ENCODE measurements at places on chromosomes 3 and 15.

DNA sequence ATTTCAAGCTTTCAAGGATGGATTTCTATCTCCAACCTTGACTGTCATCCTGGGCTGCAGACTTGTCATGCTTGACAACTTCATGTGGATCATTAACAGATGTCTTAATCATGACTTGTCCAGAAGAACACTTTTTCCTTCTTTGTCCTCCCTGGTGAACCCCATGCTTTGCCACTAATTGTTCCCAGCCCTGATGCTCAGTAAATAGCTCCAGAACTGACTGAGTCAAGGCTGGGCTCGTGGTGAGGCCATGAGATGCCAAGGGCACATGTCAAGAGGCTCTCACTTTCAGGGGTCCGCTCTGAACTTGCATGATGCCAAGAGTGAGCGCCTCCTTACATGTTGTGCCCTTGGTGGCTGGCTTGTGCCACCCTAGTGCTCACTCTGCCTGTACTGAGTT is 48.9 kb upstream of the KY start:
- DNase-seq, result no peak

GRCh38 chr3:126319701-126320295 is 37.4 kb downstream of the KLF15 start:
- no peak for DNase-seq

DNA sequence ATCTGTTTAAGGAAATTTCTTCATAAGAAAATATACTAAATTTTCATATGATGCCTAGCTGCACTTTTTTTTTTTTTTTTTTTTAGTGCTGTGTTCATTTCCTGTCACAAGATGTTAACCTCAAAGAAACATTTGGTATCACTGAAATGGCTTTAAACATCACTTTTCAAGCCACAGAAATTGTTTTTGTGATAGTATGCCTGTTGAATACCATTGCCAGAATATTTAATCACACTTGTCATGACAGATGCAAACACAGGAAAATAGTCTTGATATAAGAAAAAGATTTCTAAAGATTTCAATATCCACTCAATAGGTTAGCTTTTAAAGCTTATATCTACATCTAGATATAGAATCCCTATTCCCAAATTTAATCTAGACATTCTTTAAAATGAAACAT is 608.5 kb upstream of the AGTR1 start:
- DNase-seq, result no peak

- no peak for DNase-seq
Observed at GRCh38 chr3:32901005-32901932, 50.2 kb upstream of the CCR4 start.

DNA sequence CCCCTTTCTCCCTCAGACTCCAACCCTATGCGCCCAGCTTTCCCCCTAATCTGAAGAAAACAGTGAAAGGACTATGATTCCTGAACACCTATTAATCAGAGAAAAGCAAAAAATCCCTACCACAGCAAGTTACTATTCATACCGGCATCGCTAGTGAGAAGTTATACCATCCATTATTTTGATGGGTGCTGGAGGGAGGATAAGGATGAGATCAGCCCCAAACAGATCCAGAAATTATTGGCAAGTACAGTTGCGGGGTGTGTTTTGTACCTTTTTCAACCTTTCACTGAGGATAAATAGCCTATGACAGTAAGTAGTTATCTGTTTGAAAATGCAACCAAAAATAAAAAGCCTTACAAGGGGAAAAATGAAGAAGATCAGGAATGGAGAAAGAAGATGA is 59.9 kb upstream of the ADAMTS9 start:
- no peak for DNase-seq

GRCh38 chr3:149366031-149366430 is 11.4 kb downstream of the TM4SF1 start:
- no peak for DNase-seq

DNA sequence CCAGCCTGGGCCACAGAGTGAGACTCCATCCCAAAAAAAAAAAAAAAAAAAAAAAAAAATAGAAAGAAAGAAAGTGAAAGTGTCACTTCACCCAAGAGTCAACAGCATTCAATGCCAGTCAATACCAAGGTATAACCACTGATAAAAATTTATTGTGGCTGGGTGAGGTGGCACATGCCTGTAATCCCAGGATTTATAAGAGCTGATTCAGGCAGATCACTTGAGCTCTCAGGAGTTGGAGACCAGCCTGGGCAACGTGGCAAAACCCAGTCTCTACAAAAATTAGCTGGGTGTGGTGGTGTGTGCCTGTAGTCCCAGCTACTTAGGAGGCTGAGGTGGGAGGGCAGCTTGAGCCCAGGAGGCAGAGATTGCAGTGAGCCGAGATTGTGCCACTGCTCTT is 46.5 kb upstream of the PIK3CB start:
- no peak for DNase-seq

GRCh38 chr3:105394177-105394576 is 27.5 kb downstream of the ALCAM start:
- no peak for DNase-seq

DNA sequence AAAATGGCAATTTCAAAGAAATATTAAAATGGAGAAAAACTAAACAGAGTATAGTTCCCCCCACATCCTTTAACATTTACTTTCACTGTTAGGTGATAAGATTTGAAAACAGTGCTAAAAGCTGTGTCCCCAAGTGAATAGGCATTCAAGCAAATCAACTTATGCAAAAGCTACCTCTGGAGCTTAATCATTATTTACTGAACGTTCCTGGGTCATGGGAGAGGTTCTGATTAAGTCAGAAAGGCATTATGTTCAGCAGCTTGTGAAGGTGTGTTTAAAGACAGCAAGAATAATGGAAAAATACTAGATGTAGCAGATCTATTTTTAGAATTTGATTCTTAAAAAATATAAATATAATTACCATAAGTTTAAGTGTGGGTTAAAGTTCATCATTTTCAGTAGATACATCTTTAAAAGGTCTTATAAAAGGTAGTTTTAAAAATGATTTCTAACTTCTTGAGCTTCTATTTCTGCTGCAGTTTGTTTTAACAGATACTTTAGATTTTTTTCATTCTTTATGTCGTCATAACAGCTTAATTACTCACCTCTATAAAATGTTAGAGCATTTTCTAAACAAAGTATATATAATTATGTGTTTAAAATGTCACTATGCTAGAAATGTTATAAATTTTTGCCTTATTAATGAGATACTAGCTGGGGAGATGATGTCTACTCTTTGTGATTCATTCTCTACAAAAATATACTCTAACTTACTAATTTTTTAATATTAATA is 127.9 kb downstream of the MITF start:
- DNase-seq, result no peak

DNA sequence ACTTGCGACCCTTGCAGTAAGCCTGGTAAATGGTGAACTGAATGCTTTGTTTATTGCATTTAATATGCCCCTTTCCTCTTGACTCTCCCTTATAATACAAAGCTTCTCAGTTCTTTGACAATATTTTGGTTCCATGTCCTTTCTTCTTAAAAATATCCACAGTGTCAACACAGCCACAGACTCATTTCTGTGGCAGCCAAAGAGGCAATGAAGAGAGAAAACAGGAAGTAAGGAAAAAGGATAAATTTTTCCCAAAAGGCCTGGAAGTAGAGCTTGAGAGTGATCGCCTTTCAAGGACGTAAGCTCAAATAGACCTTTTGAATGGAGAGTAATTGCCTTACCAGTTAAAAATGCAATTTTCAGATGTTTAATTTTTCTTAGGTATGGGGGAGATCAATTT is 59.4 kb downstream of the PEX5L start:
- DNase-seq, result no peak

- no peak for DNase-seq
Observed at GRCh38 chr15:94412979-94413746, 181.8 kb downstream of the MCTP2 start.

- DNase-seq, result no peak
Observed at GRCh38 chr15:79292011-79292410, 9.5 kb downstream of the ANKRD34C start.

DNA sequence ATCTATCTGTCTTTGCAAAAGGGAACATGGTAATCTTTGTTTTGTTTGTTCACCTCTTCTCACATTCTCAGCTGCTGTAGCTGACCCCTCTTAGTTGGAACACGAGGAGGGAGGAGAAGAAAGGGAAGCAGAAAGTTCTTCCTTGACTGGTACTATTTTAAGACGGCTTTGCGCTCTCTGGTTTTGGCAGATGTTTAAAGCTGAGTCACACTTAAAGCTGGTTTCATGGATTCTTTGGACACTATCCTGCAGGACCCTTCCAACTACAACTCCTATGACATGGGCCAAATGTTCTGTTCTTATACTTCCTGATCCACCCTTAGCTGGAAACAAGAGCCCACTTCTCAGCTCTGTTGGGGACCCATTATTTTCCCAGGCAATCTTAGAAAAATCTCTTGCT is 40.6 kb upstream of the FXR1 start:
- no peak for DNase-seq

GRCh38 chr15:96144734-96145133 is 185.8 kb upstream of the NR2F2 start:
- DNase-seq, result no peak

DNA sequence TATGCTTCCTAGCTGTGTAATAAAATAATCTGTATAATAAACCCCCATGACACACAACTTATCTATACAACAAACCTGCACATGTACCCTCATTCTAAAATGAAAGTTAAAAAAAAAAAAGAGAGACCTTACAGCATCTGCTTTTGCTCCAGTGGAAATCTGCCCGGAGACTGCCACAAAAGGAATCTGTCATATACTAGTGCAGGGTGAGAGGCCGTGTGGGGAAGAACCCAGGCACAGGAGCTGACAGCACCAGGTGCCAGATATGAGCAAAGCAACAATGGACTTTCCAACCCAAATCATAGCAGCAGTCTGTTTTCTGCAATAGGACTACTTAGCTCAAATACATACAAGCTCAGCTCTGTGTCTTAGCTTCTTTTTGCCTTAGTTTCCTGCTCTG is 346.5 kb downstream of the ROBO1 start:
- DNase-seq, result no peak

GRCh38 chr3:54836871-54837270 is 91.0 kb downstream of the LRTM1 start:
- no peak for DNase-seq

DNA sequence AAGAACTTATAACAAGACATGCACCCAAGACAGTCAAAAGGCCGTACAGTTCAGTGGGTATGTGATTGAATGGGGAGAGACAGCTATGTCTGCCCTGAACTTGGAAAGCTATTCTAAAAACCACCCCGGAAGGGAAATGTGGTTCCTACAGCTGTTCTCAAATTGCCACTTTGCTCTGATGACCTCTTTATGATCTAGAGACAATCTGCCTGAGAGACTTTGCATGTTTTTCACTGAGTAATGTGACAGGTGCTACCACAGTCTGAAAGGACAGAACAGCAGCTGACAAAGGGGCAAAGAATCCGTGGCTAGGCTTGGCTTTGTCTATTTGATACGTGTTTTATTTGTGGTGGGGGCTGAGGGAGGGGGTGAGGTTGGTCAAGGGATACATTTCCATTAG is 148.3 kb upstream of the NPHP3 start:
- no peak for DNase-seq

DNA sequence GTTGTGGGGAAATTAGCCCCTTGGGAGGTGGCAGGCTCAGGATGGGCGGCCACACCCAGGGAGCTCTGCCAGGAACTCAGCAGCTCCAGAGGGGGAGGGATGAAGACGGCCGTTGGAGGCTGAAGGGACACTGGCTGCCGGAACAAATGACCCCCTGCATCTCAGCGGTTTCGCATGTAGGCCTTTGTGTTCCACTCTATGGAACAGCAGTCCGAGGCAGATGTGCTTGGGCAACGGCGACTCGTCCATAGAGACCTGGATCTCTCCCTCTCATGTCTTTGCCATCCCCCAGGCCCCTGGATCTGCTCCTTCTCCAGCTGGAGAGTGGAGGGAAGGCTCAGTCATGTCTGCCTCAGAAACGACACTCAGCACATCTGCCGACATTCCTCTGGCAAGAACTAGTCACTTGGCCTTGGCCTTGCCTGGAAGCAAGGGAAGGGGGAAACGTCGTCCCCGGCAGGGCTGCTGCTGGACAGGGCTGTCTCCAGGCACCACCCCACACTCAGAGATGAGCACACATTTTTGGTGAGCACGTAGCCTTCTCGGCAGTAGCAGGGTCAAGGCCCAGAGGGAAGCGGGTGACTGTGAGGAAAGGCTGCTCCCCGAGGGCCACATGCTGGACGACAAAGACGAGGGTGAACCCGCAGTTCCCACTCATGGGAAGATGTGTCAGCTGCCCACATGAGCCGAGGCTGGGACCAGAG is 83.8 kb downstream of the ASB7 start:
- no peak for DNase-seq

DNA sequence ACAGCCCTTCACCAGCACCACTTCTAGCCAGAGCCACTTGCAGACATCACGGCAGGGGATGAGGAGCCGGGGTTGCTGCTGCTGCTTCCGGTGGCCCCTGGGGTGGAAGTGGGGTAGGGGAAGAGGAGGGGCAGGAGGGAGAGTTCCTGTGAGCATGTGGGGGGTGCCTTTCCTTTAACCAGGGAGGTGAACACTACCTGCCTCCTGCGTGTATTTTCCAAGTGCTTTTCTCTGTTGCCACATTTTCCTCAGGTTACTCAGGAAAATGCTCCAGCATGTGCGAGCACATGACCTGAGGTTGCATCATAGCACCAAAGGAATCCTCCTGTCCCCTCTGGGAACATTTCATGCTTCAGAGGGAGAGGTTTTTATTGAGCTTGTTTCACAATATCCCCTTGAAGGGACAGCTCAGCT is 12.2 kb upstream of the SACM1L start:
- DNase-seq, result no peak

DNA sequence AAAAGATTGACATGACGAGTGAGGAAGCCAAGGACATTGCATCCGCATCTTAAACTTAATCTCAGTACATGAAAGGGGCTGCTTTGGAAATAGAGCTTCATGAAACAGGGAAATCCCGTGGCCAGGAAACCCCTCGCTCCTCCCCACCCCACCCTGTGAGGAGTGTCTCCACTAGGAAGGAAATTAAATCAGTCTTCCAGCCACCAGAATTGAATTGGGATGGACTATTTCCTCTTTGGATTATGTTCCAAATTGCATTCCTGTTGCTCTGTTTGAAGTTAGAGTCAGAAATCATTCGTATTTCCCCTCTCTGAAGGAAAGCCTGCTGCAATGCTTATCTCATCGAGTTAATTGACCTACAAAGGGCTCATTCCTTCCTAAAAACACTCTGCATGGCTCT is 35.8 kb downstream of the CLDN11 start:
- DNase-seq, result no peak

DNA sequence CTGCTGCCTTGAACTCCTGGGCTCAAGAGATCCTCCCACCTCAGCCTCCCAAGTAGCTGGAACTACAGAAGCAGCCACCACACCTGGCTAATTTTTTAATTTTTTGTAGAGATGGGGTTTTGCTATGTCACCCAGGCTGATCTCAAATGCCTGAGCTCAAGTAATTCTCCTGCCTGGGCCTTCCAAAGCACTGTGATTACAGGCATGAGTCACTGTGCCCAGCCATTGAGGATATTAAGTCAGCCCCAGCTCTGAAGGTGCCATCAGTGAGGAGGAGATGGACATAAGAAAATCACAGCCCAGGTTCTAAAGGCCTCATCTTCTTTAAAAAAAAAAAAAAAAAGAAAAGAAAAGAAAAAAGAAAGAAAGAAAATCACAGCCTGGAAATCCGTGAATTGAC is 26.6 kb upstream of the PSTPIP1 start:
- DNase-seq, result no peak
